ENCODE measurements at places on chromosomes 4 and X.

- no peak for DNase-seq
Observed at GRCh38 chr4:99918656-99919055, 24.4 kb upstream of the LAMTOR3 start.

DNA sequence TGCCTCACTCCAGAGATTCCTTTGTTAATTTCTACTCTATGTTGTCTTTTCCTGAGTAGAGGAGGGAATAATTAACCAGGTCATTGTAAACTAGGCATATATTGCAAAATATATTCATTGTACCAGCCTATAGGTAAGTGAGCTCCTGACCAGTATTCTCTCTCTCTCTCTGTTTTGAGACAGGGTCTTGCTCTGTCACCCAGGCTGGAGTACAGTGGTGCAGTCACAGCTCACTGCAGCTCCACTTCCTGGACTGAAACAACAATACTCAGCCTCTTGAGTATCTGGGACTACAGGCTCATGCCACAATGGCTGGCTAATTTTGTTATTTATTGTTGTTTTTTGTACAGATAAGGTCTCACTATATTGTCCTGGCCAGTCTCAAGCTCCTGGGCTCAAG lies 198.3 kb downstream of the ARAP2 start:
- no peak for DNase-seq

DNA sequence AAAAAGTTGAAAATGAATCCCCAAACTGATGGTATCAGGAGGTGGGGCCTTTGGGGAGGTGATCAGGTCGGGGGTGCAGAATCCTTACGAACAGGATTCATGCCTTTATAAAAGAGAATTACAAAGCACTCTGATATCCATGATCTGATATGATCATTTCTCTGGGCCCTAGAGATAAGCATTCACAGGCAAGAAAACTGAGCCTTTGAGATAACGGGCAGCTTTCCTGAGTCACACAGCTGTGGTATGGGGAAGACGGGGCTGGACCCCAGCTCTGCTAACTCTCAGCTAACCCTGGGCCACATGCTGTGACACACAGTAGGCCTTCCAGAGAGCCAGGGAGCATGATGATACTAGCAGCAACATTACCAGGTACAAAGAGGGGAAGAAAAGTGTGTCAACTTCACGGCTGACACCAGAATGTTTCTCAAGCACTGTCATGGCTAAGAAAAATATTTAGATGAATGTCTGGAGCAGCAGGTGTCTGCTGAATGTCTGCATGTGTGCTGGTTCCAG lies 85.1 kb downstream of the SLC2A9 start:
- no peak for DNase-seq

DNA sequence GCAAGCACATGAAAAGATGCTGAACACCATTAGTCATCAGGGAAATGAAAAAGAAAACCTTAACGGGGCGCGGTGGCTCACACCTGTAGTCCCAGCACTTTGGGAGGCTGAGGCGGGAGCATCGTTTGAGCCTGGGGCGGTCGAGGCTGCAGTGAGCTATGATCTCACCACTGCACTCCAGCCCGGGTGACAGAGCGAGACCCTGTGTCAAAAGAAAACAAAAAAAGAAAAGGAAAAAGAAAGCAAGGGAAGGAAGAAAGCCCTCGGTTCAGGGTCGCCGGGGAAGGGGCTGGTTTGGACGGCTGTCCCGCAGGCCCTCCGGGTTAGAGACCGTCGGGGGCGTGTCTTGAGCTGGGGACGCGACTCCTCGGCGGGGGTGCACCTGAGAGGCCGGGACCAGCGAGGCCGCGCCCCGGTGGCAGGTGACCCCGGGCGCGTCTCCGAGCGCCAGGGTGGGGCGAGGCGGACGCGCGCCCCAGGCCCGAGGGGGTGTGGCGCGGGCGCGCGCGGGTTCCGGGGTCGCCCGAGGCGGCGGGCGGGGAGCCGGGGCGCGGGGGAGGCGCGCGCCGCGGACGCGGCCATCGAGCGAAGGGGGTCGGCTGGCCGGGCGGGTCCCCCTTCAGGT lies 478 bp upstream of the PLXNA3 start:
- DNase-seq = no peak
